ENCODE measurements at places on chromosomes 6 and 20. TPM values are rescaled to one million over a fixed set of nuclear protein-coding genes. Genes with fewer than 3 reads are reported as not detected.

- peak; percentile 17 for DNase-seq
Observed at GRCh38 chr20:1423625-1424106, 30.8 kb upstream of the FKBP1A start.

- no peak for DNase-seq
Observed at GRCh38 chr6:17542243-17542642, 57.9 kb upstream of the FAM8A1 start.

- DNase-seq, result no peak
Observed at GRCh38 chr6:91659891-91660290, 1073.0 kb upstream of the MAP3K7 start.

Gene TPX2
- total RNA-seq, result 5.8 TPM

Gene SLPI
- total RNA-seq, result not detected

Gene SLC17A3
- total RNA-seq, result not detected

DNA sequence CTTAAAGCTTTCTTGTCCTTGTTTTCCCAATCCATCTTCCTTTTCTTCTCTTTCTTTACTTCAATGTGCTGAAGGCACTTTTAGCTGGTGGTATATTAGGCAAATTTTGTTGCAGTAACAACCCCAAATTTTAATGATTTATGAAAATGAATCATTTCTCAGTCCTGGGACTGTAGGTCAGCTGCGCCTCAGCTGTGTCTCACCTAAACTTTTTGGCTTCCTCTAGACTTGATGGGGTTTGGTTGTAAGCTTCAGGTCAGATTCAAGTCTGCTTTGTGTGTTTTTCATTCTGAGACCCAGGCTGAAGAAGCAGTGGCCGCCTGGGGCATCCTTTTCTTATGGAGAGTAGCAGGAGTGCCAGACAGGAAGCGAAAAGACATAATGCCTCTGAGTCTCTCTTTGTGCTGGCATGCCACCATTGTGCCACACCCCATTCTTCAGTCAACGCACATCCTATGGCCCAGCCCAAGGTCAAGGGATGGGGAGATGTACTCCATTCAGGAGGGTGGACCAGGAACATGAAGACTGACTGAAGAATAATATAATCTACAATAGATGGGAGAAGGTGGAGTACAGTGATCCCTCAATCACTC is 28.9 kb upstream of the CD83 start:
- DNase-seq, result no peak

Gene OR10C1
- not detected for total RNA-seq

DNA sequence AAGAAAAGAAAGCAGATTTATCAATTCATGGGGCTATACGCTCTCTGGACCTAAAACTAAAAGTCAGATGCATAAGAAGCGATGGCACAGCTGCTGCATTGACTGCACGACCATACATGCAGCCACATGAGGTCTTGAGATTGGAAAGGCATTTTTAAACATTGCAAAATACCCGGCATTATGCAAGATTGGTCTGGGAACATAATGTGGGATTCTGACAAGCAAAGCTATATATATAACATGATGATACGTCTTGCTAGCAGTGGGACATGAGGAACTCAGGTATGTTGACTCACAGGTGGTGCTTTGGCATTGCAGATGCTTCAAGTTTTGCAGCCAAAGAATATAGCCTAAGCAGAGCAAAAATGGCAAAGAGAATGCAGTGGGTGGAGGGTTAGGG is 55.1 kb downstream of the SAMD3 start:
- no peak for DNase-seq

DNA sequence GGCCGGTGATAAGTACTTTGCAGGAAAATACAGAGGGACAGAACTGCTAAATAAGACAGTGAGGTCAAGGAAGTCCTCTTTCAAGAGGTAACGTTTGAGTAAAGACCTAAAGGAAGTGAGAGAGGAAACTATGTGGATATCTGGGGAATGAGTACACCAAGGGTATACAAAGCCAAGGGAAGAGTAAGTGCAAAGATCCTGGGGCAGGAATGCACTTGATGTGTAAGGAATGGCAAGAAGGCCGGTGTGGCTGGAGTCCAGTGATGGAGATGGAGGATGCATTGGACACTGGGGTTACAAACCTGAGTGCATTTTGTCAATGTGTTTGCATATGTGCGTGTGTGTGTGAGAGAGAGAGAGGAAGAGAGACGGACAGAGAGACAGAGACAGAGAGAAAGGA is 32.1 kb upstream of the TGM2 start:
- no peak for DNase-seq

DNA sequence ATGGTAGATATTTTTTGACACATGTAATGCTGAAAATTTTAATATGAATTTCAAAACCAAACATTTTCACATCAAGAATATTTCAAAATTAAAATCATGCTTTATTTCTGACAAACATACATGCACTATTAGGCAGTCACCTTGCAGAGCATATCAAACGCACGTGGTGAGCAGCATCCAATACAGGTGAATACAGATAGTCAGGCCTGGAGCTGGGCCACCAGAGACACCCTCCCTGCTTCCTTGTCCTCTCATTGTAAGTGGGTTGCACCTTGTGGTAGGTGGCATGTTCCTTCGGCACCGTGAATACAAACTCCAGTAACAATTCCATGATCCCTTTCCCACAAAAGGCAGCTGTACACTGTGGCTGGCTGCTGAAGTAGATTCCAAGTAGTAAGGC is 8.9 kb downstream of the REV3L start:
- DNase-seq, result no peak

GRCh38 chr20:23744817-23745216 is 5.9 kb downstream of the CST1 start:
- no peak for DNase-seq

Gene TNFRSF21
- total RNA-seq, result 49.6 TPM

GRCh38 chr6:72740135-72740534 is 118.3 kb downstream of the KCNQ5 start:
- DNase-seq, result no peak

- DNase-seq, result peak; percentile 17
Observed at GRCh38 chr20:33515569-33516216, 25.8 kb downstream of the CBFA2T2 start.

Gene SERPINB1
- 21.8 TPM for total RNA-seq

GRCh38 chr6:94041945-94042709 is 622.8 kb upstream of the EPHA7 start:
- DNase-seq, result no peak

- no peak for DNase-seq
Observed at GRCh38 chr6:44335631-44336030, 6.8 kb upstream of the SPATS1 start.

DNA sequence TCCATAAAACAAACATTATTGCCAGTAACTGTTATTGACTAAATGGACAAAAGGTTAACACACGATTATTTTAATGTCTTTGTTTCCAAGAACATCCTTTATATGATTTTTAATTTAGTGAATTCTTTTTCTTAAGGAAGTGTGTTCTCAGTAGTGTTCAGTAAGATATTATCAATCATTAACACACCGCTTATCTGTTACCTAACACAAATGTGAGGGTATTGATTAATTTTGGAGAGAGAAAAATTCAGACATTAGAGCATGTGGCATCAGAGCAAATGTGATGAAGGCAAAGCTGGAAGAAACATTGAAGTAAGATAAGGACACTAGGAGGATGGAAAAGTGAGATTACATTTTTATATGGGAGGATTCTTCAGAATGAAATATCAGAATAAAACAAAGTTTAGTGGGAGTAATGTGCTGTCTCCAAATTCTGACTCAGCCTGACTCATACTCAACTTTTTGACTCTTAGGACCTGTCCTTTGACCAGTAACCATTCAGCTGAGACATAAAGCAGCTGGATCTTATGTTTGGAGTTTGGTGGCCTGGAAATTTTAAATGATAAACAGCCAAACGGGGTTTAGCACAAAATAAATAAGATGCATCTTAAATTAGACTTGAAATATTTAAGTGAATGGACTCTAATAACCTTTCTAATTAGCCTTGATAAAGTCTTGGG is 348.6 kb downstream of the CD109 start:
- no peak for DNase-seq

Gene SNAP25
- 0.22 TPM for total RNA-seq

DNA sequence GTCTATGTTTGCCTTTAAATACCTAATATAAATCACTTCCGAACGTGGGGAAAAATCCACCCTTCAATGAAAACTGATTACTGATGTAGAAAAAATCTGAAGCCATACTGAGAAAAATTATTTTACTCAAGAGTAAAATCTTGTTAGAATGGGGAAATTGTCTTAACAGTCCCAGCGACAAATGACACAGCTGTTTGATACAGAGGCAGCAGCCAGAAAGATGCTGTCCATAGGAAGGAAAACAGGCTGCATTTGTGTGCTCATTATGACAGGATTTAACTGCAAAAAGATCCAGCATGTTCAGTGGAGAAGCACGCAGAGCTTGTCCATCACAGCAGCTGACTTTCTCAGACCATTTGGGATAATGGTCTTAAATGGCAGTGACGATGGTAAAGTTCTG is 443.0 kb downstream of the TFAP2B start:
- DNase-seq, result no peak

- no peak for DNase-seq
Observed at GRCh38 chr20:2825761-2826160, 9.6 kb downstream of the TMEM239 start.

Gene TFAP2D
- not detected for total RNA-seq

DNA sequence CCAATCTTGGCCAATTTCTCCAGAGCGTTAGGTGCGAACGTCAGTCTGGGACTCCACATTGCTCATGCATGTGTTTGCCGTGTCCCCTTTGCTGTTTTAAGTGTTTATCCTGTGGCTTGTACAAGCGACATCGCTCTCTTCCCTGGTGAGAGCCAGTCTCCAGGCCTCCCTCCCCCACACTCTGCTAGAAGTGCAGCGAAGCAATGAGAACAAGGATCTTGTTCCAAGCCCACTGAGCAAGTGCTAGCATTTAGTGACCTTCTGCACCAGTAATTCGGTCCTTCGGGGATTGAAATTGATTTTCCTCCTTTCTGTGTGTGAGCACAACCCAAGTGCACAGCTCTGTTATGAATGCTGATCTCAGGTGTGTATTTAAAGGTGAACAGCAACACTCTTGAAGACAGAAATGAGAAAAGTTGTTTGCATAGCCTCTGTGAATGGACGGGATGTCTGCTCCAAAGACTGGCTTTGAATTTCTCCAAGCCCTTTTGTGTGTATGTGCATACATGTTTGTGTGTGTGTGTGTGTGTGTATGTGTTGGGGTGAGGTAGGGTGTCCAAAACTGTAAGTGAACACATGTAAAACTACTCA is 29.0 kb downstream of the CD83 start:
- DNase-seq, result no peak

DNA sequence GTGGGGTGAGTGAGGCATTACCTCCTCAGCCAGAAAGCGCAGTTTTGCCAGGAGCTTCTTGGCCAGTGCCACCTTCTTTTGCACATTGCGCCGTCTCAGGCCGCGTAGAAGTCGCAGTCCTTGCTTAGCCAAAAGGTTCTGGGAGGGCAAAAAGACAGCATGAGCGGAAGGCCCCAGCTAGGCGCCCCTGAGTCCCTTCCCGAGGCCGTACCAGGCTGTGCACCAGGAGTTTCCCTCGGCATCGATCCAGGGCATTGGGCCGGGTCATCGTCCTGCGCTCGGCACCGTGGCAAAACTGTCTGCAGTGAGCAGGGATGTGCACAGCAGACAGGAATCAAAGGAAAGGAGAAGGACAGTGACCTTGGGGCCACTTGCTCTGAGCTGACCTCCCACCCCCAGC is 20.2 kb upstream of the SPAG4 start:
- DNase-seq, result no peak

- DNase-seq, result no peak
Observed at GRCh38 chr20:31572042-31572700, 32.9 kb upstream of the ID1 start.

DNA sequence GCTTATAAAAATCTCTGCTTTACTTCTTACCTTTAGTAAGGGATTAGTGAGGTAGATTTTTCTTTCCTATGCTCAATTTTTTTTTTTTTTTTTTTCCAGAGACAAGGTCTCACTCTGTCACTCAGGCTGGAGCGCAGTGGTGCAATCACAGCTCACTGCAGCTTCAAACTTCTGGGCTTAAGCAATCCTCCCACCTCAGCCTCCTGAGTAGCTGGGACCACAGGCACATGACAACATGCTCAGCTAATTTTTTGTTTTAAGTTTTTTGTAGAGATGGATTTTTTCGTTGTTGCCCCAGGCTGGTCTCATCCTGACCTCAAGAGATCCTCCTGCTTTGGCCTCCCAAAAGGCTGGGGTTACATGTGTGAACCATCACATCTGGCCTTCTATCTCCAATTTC is 58.9 kb upstream of the RREB1 start:
- no peak for DNase-seq

DNA sequence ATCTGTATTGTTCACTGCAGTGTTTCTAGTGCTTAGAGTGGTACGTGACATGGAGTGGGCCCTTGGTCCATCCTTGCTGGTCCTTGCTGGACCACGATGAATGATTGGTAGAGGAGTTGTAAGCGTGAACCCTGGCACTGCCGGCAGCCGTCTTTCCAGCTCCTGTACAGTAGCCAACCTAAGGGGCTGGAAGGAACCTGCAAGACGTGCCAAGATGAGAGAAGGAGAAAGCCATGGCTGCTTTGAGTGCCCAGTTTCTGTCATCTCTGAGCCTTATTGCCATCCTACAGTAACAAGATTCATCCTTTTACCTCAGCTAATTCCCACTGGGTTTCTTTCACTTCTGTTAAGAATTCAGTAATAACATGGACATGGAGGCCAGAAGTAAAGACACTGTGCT is 5.9 kb downstream of the DHX35 start:
- DNase-seq, result no peak

GRCh38 chr20:59622496-59622895 is 18.2 kb downstream of the PHACTR3 start:
- DNase-seq, result no peak

Gene CLPSL2
- total RNA-seq, result not detected

Gene SPAG4
- total RNA-seq, result 12.6 TPM

DNA sequence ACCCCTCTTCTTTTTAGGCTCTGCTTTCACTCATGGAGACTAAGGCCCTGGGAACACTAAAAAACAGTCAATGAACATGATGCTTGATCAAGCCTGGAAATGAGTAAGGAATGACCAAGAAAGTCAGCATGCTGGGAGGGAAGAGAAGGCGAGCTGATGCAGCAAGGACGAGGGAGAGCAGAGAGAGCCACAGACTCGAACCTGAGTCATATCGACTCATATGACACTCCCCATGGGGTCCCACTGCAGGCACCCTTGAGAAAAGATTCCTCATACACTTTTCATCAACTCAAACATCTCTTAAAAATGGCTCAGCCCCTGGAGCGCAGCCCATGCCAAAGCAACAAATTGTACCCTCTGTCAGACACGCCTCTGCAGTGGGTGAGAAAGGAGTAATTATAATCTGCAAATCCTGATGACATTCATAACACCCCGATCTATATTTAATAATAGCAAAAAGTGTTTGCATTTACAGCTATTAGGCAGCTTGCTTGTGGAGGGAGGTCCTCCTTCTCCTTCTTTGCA is 127.2 kb downstream of the F13A1 start:
- DNase-seq, result no peak

GRCh38 chr6:474453-475185 is 83.1 kb downstream of the IRF4 start:
- no peak for DNase-seq

GRCh38 chr20:32139947-32140346 is 30.4 kb downstream of the TM9SF4 start:
- DNase-seq, result no peak

Gene HLA-DQB1
- total RNA-seq, result not detected

DNA sequence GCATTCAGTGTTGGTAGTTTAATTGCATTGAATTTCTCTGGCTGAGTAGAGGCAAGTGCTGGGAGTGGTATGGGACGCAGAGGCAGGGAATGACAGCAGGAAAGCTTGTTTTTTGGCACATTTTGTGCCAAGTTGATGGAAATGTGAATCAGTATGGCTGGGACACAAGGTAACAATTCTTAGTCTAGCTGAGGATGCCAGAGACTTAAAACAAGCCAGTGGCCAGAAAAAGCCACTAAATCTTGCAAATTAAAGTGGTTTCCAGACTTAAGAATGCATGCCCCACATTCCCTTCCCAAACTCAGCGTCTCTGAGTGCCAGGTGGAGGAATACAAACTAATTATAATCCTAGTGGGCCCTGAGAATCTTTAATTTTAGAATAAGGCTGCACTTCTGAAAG is 35.9 kb downstream of the PPARD start:
- DNase-seq, result no peak
